HepG2 (cell line): ENCODE measurements at places on chromosomes 3 and 15. TPM values are rescaled to one million over a fixed set of nuclear protein-coding genes. Genes with fewer than 3 reads are reported as not detected.

GRCh38 chr3:100184948-100185570, 70.8 kb upstream of the FILIP1L start:
- no peaks in the 10 kb centered on the region for H3K36me3 ChIP-seq
- H3K4me1 ChIP-seq, result peaks cover 10% of the 10 kb centered on the region
- no peak for DNase-seq
- H3K4me3 ChIP-seq, result no peak overlapping the region
- H3K27me3 ChIP-seq, result no peaks in the 10 kb centered on the region

- H3K36me3 ChIP-seq, result no peaks in the 10 kb centered on the region
- H3K27ac ChIP-seq, result no peak overlapping the region
Observed at GRCh38 chr15:45458746-45459403, 63.7 kb downstream of the SLC30A4 start.

DNA sequence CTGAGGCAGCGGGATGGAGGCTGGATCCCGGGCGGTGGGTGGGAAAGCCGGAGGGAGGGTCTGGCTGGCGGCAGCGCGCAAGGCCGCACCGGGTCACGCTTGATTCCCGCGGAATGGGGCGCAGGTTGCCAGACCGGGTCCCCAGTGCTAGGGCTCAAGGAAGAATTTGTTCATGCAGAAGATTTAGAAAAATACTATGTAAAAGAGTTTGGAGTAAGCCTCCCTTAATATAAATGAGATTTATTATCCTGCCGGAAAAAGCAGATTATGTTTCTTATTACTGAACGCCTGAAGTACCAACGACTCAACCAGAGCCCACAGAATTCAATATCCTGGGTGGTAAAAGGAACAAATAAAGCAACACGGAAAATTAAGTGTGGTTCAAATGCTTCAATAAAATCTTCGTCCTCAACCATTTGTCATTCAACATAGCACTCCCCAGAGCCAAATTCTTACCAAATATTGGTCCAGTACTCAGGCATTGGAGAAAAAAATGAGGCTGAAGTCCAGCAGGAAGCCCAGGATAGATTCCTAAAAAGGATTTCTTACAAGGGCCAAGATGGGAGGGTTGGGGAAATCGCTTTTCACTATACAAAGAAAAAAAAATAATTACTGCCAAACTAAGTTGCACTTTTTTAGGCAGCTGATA, 1.2 kb upstream of the ZBTB20 start:
- peak overlapping the region; percentile 77 for H3K27ac ChIP-seq
- H3K27me3 ChIP-seq, result no peaks in the 10 kb centered on the region
- H3K36me3 ChIP-seq, result no peaks in the 10 kb centered on the region
- H3K4me3 ChIP-seq, result peak overlapping the region; percentile 82
- peaks cover 10% of the 10 kb centered on the region for H3K4me1 ChIP-seq

DNA sequence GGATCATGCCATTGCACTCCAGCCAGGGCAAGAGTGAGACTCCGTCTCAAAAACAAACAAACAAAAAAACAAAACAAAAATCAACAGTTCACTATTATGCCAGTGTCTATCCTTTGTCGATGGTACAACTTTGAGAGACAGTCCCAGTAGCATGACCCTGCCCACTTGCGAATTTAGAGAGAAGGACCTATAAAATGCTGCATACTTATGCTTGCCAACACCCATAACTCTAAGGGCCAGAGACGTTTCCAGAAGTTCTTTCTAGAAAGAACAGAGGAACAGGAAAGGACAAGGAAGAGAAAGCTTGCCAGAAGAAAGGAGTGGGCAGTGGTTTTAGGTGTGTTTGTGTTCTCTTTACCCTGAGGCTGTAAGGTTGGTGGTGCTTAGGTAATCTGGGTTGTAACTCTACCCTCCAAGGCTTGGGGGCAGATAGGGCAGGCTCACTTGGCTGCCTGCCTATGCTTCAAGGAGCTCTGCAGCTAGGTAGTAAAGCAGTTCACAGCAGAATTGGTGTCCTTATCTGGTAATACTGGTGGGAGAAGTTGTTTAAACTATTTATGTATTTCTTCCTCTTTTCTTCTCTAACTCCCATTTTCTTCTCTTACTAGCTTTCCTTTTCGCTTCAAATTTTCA, 50.6 kb upstream of the SPPL2A start:
- H3K36me3 ChIP-seq, result no peaks in the 10 kb centered on the region
- no peaks in the 10 kb centered on the region for H3K27me3 ChIP-seq
- DNase-seq, result no peak

DNA sequence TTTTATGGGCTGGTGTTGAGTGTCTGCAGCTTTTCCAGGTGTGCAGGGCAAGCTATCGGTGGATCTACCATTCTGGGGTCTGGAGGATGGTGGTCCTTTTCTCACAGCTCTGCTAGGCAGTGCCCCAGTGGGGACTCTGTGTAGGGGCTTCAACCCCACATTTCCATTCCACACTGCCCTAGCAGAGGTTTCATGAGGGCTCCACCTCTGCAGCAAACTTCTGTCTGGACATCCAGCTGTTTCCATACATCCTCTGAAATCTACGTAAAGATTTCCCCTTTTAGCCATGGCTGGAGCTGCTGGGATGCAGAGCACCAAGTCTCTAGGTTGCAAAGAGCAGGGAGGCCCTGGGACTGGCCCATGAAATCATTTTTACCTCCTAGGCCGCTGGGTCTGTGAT, 11.6 kb downstream of the RFX7 start:
- H3K4me1 ChIP-seq, result no peaks in the 10 kb centered on the region
- no peak for DNase-seq
- H3K27ac ChIP-seq, result no peak overlapping the region
- H3K27me3 ChIP-seq, result no peaks in the 10 kb centered on the region
- peaks cover 54% of the 10 kb centered on the region for H3K36me3 ChIP-seq

GRCh38 chr3:157335233-157336076, 101.2 kb upstream of the PTX3 start:
- no peaks in the 10 kb centered on the region for H3K27me3 ChIP-seq
- no peaks in the 10 kb centered on the region for H3K4me1 ChIP-seq
- DNase-seq, result no peak
- no peak overlapping the region for H3K4me3 ChIP-seq
- no peak overlapping the region for H3K27ac ChIP-seq
- no peaks in the 10 kb centered on the region for H3K36me3 ChIP-seq

GRCh38 chr3:120039642-120040610, 54.3 kb downstream of the GSK3B start:
- H3K4me3 ChIP-seq, result no peak overlapping the region
- no peaks in the 10 kb centered on the region for H3K4me1 ChIP-seq
- no peak overlapping the region for H3K27ac ChIP-seq
- no peaks in the 10 kb centered on the region for H3K27me3 ChIP-seq
- DNase-seq, result no peak

GRCh38 chr3:102269406-102269805, 165.4 kb upstream of the ZPLD1 start:
- H3K4me1 ChIP-seq, result no peaks in the 10 kb centered on the region
- no peak for DNase-seq
- H3K4me3 ChIP-seq, result no peak overlapping the region
- H3K27me3 ChIP-seq, result no peaks in the 10 kb centered on the region; the same call in 1 of the 2 replicates

- peaks cover 9% of the 10 kb centered on the region for H3K4me1 ChIP-seq
- H3K36me3 ChIP-seq, result no peaks in the 10 kb centered on the region
- H3K27ac ChIP-seq, result no peak overlapping the region
- no peak for DNase-seq
Observed at GRCh38 chr3:59318881-59319280, 269.1 kb upstream of the CFAP20DC start.

DNA sequence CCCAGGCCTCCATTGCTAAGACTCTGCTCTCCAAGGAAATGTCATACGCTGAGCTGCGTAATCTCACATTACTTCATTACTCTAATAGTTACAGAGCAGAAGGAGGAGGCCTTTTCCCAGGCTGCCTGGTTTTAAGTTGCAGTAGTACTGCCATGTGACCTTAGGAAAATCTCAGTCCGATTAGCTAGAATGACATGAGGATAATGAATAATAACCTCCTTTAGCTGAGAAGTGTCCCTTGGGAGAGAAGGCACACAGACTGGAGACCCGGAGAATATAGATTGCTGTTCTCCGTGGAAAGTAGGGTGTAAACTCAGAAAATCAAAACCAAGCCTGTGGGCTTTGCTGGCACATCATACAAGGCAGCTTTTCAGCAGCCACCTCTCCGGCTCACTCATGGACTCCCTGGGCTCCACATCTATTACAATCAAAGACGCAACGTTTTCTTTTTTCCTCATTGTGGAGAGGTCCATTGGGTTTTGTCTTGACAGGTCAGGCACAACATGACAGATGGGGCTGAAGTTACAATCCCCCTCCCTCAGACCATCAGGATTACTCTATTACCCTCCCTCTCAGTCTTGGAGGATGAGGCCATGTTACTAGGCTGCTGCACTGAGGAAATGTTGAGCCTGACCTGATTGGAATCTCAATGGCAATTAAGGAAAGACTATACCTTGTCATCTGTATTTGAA, 134.8 kb upstream of the MB21D2 start:
- H3K4me3 ChIP-seq, result no peak overlapping the region
- no peak overlapping the region for H3K27ac ChIP-seq
- no peak for DNase-seq
- no peaks in the 10 kb centered on the region for H3K36me3 ChIP-seq
- no peaks in the 10 kb centered on the region for H3K4me1 ChIP-seq

DNA sequence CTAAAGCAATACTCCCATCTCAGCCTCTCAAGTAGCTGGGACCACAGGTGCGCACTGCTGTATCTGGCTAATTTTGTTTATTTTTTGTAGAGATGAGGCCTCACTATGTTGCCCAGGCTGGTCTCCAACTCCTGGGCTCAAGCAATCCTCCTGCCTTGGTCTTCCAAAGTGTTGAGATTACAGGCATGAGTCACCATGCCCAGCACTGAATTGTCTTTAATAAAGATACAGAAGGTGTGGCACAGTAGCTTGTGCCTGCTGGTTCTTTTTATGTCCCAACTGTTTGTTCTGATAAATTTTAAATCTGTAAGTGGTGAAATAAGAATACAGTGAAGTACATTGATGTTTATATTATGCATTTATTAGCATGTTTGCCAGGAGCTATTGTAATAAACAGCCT, 20.6 kb upstream of the TRAK1 start:
- H3K27me3 ChIP-seq, result no peaks in the 10 kb centered on the region
- no peak for DNase-seq
- H3K4me1 ChIP-seq, result peaks cover 68% of the 10 kb centered on the region

GRCh38 chr3:182698078-182698477, 95.2 kb upstream of the ATP11B start:
- H3K27ac ChIP-seq, result no peak overlapping the region
- no peak overlapping the region for H3K4me3 ChIP-seq
- no peak for DNase-seq
- H3K27me3 ChIP-seq, result no peaks in the 10 kb centered on the region
- no peaks in the 10 kb centered on the region for H3K36me3 ChIP-seq
- 0 out of 2 replicates have a peak, but pooled peaks cover 11% of the 10 kb centered on the region for H3K4me1 ChIP-seq

- no peak for DNase-seq
- H3K4me1 ChIP-seq, result peaks cover 28% of the 10 kb centered on the region
- H3K4me3 ChIP-seq, result no peak overlapping the region
- no peaks in the 10 kb centered on the region for H3K27me3 ChIP-seq
Observed at GRCh38 chr3:51675201-51675611, 4.2 kb downstream of the TEX264 start.

GRCh38 chr15:93291380-93291779, 202.4 kb upstream of the RGMA start:
- H3K4me1 ChIP-seq, result no peaks in the 10 kb centered on the region
- no peak overlapping the region for H3K4me3 ChIP-seq

DNA sequence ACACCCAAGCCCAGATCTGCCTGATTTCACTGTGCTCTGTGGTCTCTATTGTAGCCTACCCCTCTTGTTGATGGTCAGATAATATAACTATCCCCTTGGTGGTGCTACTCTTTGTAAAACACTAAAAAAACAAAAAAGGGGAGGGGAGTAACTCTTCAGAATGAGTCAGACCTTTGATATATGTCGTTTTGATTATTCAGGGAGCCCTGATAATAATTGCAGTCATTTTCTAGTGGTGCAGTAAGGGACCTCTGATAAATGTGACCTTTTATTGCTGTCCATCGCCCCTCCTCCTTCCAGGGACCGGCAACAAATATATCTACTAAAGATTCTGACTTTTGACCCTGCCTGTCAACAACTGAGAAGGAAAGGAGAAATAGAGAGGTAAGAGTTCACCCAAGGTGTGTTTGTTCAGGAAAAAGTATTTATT, 45.1 kb upstream of the MAGI1 start:
- H3K36me3 ChIP-seq, result no peaks in the 10 kb centered on the region
- no peaks in the 10 kb centered on the region for H3K27me3 ChIP-seq
- no peak overlapping the region for H3K27ac ChIP-seq
- peaks cover 23% of the 10 kb centered on the region for H3K4me1 ChIP-seq
- peak; percentile 71 for DNase-seq

DNA sequence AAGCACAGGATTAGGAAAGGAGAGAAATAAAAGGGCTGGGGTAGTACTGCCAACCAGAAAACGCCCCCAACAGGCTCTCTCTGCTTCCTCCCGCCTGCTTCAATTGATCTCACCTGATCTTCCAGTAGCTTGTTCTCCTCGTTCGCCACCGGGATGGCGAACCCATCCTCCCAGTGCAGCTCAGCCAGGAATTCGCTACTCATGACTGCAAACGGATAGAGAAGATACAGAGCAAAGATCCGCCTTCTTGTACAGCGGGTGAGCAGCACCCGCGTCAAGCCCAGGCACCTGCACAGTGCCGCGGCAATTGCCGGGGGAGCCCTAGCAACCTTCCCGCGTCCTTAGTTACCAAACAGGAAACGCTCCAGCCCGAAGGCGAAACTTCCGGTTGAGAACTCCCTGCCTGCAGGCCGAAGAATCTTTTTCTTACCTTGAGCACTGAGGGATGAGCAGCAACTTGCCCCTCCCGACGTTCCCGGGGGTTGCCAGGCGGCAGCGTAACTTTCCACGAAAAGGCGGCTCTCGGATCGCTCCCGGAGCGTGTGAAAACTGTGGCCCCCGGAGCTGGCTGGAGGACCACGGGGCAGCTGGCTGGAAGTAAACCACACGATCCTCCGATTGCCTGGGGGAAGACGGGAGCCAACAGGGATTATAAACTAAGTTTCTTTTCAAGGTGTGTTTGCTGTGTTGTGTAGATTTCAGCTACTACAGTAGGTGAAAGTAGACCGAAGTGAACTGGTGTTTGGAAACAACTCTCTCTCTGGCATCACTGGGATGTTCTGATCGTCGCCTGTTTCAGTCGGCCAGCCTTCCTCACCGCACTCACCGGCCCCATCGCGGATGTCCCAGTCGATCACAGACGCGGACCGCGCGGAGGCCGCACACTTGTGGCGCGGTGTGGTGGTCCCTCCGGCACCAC, at the start of gene CCDC39:
Gene CCDC39 (minus strand): TSS at position 312 of the 919 bp plus-strand sequence. CDS start 109 bp downstream, at position 203.
- H3K27ac ChIP-seq, result no peak within 1 kb of the TSS
- H3K4me3 ChIP-seq, result peak within 1 kb of the TSS; percentile 64
- H3K27me3 ChIP-seq, result no peaks in the 10 kb centered on the region
- DNase-seq, result peak; percentile 51
- H3K4me1 ChIP-seq, result peaks cover 15% of the 10 kb centered on the region
- no peaks in the 10 kb centered on the region for H3K36me3 ChIP-seq

DNA sequence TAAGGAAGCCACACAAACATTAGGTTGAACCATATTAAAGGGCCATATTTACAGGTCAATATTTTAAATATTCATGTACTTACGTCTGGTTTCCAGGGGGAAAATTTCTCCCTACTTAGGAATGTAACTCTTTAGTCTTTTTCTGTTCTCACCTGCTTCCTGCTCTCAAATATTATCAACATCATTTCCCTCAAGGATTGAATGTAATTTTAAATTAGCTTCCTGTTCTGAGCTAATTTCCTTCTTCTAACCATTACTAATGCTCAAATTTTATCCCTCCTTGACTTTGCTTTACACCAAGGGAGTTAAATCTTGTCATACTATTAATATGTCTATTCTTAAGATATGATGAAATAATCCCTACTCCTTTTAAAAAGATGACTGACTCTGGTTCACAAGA, 103.4 kb upstream of the UBP1 start:
- DNase-seq, result no peak
- no peaks in the 10 kb centered on the region for H3K27me3 ChIP-seq
- no peak overlapping the region for H3K4me3 ChIP-seq
- peaks cover 1% of the 10 kb centered on the region for H3K36me3 ChIP-seq

ACKR4 gene
- 0.07 and 0.16 TPM in 2 replicates for polyA plus RNA-seq

AEN gene
- 51.3 and 55.2 TPM in 2 replicates for polyA plus RNA-seq

C3orf85 gene
- polyA plus RNA-seq, result not detected in 2 replicates

RTP4 gene
- polyA plus RNA-seq, result 0.08 and 0.11 TPM in 2 replicates
